ENCODE measurements at places on chromosomes 11 and 22.

DNA sequence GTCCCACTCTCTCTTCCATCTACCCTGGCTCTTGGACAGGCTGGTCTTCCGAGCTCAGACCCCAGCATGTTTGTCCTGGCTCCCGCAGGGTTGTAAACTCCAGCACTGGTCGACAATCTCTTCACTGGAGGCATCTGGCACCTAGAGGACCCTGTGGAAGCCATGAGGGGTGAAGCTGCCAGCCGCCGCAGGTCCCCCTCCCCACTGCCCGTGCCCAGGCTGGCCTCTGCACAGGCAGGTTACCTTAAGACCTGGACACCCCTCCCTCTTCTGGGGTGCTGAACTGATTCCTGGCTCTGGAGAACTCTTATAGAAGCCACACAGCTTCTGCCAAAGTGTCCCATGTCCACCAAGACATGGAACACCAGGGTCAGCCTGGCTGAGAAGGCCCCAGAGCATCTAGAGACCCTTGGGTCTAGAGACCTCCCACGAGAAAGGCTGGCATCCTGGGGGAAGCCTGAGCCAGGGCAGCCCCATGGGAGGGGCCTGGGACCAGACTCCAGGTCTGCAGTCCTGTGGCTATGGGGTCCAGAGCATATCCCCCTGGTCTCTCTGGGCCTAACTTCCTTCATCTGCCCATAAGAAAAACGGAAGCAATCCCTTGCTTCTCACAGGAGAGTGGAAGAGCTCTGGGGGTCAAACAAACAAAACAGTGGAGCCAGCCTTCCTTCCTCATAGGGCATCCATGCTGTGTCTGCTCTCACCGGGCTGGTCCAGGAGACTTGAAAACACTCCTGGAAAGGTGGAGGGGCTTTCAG is 30.6 kb downstream of the LMO1 start:
- DNase-seq = no peak

DNA sequence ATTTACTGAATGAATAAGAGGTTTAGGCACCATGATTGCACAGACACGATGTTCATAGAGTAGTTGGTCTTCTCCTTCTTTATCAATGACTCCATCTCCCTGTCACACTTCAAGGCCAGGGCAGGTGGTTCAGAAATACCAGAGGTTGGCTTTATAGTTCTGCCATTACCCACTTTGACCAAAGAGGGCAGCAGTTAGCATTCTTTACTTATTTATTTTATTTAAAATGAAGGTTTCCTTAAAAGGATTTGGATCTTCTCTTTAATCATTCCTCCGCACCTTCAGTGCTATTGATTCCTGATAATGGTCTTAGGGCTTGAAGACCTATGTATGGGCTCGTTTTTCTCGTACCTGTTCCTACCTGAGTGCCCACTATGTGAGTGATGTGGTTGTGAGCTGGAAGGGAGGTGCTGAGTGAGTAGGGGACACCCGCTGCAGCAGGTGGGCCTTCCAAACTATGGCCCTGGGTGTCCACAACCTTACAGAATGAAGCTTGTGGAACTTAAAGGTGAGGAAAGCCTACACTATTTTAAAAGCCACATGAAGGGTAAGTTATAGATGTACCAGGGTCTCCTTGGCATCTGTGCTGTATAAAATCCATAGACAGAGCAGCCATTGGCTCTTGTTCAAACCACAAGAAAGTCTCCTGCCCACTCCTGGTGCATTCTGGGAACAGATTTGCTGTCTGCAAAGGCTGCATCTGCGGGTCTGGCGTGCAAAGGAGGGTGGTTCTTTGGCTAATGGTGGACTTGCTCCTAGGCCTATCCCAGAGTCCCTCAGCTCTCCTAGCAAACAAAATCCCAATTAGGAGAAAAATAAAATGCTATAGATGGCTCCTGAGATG is 35.0 kb downstream of the TIMP3 start:
- DNase-seq = no peak

DNA sequence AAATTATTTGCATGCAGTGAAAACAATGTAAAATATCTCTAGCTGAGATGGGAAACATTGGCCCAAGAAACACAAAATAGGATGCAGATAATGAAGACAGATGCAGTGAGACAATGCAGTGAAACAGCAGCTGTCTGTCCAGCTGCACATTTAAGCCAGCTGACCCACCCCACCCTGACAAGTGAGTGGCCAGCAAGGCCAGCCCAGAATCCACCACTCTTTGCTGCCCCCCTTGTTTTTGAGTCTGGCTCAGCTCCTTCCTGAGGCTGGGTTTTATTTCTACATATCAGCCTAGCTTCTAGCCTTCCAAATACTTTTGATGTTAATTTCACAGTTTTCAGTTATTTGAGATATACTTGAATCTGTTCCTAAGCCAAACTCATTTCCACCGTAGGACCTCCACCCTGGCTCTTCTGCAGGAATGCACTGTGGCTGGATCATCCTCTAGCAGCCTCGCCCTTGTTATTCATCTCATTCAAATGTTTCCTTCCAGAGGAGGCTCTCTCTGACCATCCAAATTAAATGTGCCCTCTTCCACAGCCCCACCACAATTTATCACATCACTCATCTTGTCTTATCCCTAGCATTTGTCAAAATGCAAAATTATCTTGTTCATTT is 154.1 kb upstream of the POU2AF2 start:
- DNase-seq = no peak

GRCh38 chr11:47773882-47774281 is 6.7 kb upstream of the FNBP4 start:
- no peak for DNase-seq

DNA sequence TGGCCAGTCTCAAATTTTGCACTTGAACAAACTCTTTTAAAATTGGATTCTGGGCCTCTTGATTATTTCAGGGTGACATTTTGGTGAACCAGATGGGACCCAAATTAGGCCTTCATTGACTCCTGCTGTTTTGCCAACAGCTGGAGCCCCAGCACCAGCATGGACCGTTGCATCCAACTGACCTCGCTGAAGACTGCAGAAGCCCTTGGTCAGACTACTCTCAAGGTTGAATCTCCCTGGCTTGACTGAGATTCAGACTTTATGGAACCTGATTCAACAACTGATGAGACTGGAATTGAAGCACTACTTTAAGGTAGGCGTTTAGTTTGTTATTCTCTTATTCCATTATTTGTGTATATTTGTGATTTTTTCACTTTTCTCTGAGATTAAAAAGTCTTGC is 41.7 kb downstream of the NARS2 start:
- no peak for DNase-seq

- no peak for DNase-seq
Measured at GRCh38 chr22:47371263-47372090, 609.0 kb downstream of the TBC1D22A start.

- no peak for DNase-seq
Measured at GRCh38 chr11:6204706-6205105, 651 bp upstream of the C11orf42 start.

DNA sequence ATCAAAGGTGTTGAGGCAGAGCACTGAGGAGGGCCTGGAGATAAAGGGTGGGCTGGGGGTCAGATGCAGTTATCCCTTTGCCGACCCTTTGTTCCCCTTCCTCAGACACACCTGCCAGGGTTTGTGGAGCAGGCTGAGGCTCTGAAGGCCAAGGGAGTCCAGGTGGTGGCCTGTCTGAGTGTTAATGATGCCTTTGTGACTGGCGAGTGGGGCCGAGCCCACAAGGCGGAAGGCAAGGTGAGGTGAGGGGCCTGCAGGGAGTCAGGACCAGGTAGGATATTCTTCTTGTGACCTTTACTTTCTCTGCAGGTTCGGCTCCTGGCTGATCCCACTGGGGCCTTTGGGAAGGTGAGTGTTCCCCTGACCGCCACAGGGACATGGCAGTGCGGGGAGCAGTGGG is 2.6 kb downstream of the PRDX5 start:
- no peak for DNase-seq

GRCh38 chr22:28442264-28442710 is 237.4 kb downstream of the TTC28 start:
- DNase-seq = peak; percentile 23

DNA sequence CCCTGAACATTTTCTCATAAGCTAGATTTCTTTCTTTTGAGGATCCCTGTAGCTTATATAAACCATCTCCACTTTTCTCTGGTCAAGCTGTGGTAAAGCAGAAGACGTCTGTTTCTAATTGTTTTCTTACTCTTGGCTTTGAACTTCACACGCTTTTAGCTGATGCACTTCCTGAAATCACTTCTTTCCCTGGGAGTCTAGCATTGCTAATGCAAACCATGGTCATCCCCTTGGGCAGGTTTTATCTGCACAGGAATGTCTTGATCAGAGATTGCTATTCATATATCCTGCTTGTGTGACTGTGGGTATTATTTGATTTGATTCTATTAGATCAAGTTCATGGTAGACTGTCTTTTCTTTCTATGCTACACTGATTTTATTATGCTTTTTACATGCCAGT is 199.2 kb upstream of the POU2AF2 start:
- DNase-seq = no peak

- peak; percentile 28 for DNase-seq
Measured at GRCh38 chr22:37843741-37844089, 419 bp downstream of the ANKRD54 start.

DNA sequence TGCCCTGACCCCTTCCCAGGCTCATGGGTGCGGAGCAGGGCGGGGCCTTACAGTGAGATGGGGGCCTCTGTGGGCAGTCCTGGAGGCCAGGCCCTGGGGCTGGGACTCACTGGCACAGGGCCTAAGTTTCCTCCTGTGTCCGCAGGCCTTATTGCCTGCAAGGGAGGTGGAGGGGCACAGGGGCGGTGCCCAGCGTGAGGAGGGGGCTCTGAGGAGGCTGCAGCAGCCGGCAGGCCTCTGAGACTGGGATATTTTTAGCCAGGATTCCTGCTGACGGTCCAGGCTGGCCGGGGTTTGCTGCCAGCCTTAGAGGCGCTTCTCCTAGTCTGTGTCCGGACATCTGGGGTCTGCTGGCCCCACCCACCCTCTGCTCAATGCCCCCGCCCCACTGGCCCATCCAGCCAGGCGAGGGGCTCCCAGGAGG is 5.7 kb upstream of the RTN4R start:
- no peak for DNase-seq

DNA sequence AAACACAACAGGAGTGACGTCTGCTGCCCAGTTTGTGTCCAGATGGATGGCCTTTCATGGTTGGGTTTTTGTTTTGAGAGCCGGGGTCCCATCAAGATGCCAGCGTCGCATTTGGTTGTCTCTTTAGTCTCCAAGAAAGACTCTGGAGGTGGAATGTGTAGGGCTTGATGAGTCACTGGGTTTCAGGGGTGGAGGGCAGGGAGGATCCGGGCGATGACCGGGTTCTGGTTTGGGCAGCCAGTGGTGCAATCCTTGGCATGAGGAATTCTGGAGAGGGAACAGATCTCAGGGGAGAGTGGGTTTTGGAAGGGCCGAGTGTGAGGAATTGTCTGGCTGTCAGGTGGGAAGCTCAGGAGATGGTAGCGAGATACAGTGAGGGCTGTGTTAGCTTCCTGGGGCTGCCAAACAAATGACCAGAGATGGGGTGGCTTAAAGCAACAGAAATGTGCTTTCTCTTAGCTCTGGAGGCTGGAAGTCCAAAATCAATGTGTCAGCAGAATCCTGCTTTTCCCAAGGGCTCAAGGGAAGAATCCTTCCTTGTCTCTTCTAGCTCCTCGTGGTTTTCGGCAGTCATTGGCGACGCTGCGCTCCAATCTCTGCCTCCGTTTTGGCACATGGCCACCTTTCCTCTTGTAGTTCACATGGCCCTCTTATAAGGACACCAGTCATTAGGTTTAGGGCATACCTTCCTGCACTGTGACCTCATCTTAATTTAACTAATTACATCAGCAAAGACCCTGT is 26.4 kb upstream of the PPFIA1 start:
- DNase-seq = no peak

GRCh38 chr11:78840200-78840599 is 265.5 kb upstream of the NARS2 start:
- no peak for DNase-seq

GRCh38 chr11:57432714-57433163 is 5.8 kb upstream of the SLC43A3 start:
- DNase-seq = no peak

DNA sequence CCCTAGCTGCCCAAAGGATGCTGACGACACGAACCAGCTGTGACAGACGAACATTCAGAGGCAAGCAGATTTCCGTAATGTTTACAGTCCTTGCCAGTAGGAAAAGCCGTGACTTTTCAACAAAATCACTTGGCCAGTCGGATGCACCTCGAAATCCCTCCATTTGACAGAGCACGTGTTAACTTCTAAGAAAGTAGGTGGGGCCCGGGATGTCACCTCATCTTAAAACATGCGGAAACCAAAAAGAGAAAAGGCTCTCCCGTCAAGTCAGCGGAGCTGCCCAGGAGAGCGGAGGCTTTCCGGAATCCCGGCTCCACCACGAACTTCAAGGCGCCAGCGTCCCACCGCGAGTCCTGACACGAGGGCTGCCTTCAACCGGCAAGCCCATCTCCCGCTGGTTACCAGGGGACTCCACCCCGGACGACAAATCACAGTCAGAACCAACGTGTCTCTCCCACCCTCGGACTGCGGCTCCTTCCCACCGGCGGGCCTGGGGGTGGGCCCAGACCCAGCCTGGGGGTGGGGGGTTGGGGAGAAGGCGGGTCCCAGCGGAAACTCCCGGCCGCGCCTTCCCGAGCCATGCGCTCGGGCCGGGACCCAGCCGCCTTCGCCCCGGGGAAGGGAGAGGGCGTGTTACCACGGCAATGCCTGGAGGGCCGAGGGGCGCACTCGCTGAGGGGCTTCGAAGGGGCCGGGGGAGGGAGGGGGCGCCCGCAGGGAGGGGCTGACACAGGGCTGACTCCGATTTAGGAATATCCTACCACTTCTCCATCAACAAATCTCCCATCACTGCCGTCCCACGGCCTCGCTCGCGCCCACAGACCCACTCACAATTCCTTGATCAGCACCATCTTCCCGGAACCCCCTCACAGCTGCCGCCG is 475 bp downstream of the PITPNB start:
- peak; percentile 39 for DNase-seq

DNA sequence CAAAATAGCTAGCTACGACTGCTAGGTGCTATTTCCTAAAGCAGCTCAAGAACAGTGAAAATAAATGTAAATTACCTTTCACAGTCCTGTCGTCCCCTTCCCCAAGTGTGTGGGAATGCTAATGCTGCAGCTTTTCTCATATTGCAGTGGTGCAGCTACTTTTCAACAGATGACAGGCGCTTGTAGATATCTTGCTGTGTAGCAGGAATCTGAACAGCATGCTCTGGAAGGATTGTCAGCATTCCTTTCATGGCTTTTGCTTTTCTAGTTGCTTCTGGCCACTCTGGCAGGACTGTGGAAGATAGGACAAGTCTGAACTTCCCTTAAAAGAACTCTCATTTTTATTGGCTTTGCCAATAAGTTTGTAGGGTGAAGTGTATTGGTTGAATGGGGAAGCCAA is 18.8 kb downstream of the FAR1 start:
- DNase-seq = no peak

DNA sequence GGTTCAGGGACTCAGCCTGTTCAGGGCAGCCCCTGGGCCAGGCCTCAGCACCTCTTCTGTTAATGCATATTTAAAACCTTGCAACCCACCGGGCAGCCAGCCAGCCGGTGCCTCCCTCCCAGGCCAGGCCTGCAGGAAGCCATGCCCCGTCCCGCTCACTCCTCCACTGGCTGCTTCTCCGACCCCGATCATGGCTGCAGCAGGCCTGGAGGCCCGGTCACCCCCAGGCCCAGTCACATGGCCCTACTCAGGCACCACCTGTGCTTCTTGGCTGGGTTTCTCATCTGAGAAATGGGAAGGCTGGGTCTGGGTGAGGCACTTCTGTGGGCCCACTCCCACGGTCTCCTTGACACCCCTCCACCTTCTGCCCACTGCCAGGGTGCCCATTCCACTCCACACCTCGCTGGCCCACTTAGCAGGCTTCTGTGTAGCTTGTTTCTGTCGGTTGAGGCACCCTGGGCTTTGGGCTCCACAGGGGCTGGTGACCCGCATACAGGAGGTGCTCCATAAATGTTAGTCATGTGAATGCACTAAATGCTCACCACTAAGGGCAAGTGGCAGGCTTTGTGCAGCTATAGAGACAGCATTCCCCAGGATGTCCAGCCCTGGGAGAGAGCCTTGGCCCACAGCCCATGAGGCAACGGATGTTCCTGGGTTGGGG is 11.4 kb downstream of the RTN4R start:
- DNase-seq = no peak
